GM19239 (cell line): ENCODE measurements at places on chromosomes 2 and 18.

- no peak for DNase-seq
These were observed 431.8 kb upstream of the MYT1L start for GRCh38 chr2:2762913-2763312.

- no peak for DNase-seq
These were observed 133.9 kb downstream of the ZNF532 start for GRCh38 chr18:58998401-58999203.

- DNase-seq = no peak
These were observed 135.5 kb downstream of the MGAT5 start for GRCh38 chr2:134389381-134389780.

DNA sequence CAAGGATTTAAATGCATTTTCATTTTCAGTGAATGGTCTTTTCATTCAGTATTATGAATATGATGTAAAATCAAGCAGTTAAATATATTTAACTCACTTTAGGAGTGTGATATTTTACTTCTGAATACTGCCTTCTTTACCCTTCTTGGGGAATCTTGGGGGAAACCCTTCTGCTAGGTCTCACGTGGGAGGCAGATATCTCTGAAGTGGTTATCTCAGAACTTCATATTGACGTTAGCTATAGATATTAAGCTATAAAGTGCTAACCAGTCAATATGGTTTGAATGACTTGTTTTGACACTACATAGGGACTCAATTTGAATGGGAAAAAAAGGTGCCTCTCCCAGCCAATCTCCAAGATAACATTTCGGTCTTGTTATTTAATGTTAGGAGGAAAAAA lies 9.8 kb downstream of the REL start:
- no peak for DNase-seq

DNA sequence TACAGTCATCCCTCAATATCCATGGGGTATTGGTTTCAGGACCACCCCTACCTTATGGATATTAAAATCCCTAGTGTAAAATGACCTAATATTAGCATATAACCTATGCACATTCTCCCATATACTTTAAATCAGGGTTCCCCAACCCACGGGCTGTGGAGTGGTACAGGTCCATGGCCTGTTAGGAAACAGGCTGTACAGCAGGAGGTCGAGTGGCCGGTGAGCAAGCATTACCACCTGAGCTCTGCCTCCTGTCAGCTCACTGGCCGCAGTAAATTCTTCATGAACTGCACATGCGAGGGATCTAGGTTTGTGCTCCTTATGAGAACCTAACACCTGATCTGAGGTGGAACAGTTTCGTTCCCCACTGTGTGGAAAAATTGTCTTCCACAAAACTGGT lies 73.8 kb downstream of the RIF1 start:
- DNase-seq = no peak

DNA sequence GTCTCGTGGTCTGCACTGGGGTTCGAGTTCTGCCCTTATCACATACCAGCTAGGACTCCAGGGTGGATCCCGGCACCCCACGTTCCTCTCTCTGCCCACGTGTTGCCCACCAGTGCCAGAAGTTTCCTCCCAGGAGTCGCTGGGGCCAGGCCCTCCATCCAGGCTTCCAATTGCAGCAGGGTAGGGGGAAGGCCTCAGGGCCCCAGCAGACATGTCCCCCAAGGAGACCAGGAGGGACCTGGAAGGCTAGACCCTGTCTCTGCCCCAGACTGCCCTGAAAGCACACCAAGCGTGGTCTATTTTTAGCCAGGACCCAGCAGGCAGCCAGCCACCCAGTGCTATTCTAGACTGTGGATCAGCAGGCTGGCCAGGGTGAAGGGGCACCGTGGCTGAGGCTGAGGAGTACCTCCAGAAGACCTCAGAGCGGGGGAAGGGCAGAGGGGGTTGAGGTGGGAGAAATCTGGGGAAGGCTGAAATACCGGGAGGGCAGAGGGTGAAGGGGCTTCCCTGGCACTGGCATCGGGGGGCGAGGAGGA lies 18.8 kb upstream of the TNS1 start:
- no peak for DNase-seq

- no peak for DNase-seq
These were observed 56.6 kb downstream of the UBE2E3 start for GRCh38 chr2:181036848-181037603.

GRCh38 chr2:19361325-19361990 lies 3.0 kb upstream of the OSR1 start:
- DNase-seq = no peak

- no peak for DNase-seq
These were observed 61.8 kb downstream of the CDH2 start for GRCh38 chr18:28115149-28115550.

DNA sequence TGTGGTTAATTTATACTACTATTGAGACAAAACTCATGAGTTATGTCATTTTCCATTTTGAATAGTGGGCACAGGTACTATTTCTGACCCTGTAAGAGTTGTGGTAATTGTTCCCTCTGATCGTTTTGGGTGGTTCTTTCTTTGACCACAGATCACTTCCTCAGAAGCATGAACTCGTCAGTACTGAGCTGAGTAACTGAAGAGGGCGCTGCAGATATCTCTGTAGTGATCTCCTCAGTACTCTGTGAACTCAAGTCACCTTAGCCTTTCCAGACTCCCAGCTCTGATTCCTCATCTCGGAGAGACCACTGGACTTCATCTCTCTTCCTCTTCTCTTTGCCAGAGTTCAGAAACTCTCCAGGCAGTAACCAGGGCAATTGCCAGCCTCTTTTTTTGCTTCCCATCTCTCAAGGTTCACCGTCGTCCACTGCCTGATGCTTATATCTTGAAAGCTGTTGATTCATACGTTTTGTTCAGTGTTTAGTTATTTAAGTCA lies 9.4 kb upstream of the IL1RL1 start:
- no peak for DNase-seq

DNA sequence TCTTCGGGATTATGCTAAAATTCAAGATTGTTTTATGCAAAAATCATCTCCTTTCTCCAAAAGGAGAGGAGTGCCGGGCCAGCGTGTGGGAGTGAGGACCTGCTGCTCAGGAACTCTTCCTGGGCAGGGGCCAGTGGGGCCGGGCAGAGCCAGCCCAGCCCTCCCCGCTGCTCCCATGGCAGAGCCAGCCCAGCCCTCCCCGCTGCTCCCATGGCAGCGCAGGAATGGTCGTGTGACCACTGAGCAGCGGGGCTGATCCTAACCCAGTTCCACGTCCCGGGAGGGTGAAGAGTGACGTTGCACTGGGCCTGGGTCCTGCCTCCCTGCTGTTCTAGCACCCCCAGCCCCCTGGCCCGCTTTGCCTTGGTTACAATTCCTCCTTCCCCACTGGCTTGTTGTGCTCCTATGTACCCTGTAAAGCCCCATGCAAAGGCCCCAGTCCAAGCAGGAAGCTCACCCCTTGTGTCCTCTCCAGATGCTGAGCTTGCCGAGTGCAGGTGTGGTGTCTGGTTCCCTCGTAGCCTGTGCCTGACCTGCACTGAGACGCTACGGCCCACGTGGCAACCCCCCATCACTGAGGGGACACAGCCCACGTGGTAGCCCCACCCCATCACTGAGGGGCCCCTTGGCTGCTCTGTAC lies 11.4 kb upstream of the NEU4 start:
- peak; percentile 1 for DNase-seq

- DNase-seq = no peak
These were observed 49.5 kb upstream of the PLEKHM3 start for GRCh38 chr2:208074610-208075356.

- DNase-seq = no peak
These were observed 116.3 kb downstream of the POLE4 start for GRCh38 chr2:75074708-75075107.

GRCh38 chr18:49041435-49042245 lies 90.9 kb upstream of the SMAD7 start:
- DNase-seq = no peak

DNA sequence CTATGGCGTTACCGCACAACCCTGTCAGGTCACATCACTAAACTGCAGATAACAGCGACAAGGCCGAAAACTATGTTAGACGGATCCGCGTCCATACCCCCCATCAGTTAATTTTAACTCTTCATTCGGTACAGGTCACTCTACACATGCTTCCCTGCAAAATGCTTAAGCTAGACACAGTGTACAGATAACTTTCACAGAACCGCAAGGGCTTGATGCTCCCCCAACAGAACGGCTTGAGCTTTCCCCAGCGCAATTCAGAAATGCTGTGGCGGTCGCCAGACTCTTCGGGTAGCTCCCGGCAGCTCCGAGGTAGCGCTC lies 283 bp upstream of the RBBP8 start:
- peak; percentile 5 for DNase-seq

GRCh38 chr2:95310651-95311050 lies 13.5 kb downstream of the KCNIP3 start:
- DNase-seq = no peak

DNA sequence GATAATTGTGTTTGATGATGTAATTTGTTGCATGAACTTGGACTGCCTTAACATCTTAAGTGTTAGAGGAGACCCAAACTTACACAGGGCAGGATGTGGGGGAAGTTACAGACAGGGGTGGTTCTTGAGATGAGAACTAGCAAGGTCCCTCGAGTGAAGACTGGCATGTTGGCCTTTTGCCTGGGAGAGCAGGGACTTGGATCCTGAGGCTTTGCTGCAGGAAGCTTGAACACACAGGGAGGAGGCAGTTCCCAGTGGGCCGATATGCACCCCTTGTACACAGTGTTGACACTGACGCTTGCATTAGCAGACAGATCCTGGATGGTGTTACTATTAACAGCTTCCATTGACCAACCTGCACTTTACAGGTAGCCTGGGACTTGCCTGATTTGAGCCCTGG lies 47.5 kb downstream of the CHRNA1 start:
- DNase-seq = no peak

DNA sequence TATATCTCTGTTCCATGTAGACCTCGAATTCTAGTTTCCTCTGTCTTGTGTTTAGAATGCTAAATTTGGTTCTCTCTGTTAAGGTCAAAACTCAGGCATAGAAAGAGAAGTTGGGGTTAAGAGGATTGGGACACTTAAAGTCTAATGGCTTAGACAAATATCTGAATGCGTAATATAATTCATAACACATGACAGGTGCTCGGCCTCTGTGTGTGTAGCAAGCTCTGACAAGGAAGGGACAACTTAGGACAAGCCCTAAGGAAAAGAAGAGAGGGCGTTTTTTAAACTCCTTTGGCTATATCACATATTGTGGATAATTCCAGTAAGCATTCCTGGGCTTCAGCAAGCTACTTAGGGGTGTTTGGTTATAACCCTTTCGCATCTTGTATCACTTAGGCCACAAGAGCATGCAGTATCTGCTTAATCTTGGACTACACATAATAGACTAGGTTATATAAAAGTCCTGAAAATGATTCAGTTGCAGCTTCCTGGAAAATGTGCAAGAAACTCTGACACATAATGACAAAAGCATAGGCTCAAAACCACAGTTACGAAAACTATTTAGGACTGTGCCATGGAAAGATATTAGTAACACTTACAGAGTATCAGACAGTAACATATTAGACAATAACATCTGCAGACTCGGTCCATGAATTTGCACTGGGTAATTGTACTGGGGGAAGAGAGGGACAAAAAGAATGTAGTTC lies 16.1 kb upstream of the CREB1 start:
- DNase-seq = no peak

DNA sequence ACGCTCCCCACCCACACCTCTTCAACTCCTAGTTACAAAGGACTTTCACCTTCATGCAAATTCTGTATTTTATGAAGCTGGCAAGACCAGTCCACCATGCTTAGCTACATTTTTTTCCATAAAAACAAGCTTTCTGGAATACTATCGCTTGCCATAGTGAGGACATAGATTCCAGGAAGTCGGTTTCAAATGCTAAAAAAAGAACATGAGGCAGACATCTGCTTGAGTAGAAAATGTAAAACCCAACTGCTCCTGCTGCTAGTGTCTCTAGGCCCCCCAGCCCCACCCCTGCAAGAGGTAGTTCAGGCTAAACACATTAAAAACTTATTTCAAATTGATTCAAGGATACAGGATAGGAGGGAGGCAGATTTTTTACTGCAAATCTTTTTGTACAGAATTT lies 148.9 kb downstream of the SMAD2 start:
- no peak for DNase-seq

DNA sequence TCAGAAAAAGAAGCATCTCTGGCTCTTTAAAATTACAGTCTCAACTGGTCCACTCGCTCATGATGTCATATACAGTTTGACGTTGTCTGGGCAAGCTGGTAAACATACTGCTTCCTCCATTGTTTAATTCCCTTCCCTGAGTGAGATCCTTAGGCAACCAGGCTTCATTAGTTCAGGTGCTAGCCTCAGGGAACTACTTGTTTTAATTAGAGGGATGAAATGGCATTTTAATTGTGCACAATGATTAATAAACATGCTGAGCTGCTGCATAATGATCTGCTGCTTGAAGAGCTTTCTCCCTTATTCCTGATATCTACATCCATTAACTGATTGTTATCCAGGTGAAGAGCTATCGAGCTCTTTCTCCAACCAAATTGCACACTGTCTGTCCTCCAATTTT lies 195.6 kb upstream of the ETAA1 start:
- no peak for DNase-seq

GRCh38 chr2:108244667-108245414 lies 5.1 kb downstream of the SULT1C3 start:
- no peak for DNase-seq

GRCh38 chr18:50111398-50111797 lies 83.5 kb downstream of the MYO5B start:
- DNase-seq = no peak

GRCh38 chr2:206736935-206737334 lies 18.7 kb upstream of the DYTN start:
- DNase-seq = no peak

GRCh38 chr2:32262105-32262504 lies 2.6 kb downstream of the NLRC4 start:
- no peak for DNase-seq

DNA sequence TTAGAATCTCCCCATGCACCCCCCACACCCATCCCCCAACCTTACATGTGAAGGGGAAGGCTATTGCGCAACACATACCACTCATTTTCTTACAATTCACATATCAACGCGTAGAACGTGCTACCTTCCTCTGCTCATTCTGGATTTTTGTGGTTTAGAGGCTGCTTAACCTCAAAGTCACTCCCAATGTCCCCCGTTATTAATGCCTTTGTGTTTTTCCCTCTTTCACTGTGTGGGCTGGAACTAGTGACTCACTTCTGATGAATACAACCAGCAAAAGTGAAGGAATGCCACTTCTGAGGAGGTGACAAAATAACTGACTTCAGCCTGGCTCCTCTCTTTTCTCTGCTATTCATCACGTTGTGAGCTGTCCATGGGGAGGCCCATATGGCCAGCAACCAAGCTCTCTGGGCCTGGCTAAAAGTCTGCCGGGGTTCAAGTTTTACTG lies 342.5 kb upstream of the NXPH2 start:
- no peak for DNase-seq

DNA sequence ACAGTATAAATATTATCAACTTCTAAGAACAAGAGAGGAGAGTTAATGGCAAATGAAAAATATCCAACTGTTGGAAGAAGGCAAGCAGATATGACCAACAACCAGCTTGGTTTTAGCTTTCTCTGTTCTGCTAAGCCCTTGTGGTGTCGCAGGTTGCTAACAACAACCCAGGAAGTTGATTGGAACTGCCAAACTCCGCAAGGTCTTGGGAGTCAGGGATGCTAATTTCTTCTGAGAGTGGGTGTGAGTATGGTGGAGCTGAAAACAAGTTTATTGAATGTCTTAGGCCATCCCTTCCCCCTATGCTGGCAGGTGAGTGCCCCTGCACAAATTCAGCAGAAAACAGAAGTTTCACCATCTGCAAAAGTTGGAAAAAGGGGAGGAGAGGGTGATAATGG lies 17.5 kb downstream of the BZW1 start:
- no peak for DNase-seq

- no peak for DNase-seq
These were observed 7.7 kb downstream of the IGFBP5 start for GRCh38 chr2:216687646-216688045.
